Activated T-cell treated with anti-CD3 and anti-CD28 coated beads for 48 hours (primary cell): ENCODE measurements at places on chromosomes 2 and 18.

GRCh38 chr2:81549646-81550045, 1245.1 kb upstream of the LRRTM1 start:
- DNase-seq: no peak

- DNase-seq: no peak
These were observed 249.0 kb downstream of the ZNF804A start for GRCh38 chr2:184847331-184847730.

- DNase-seq: no peak
These were observed 152.3 kb upstream of the TWIST2 start for GRCh38 chr2:238695538-238695937.

GRCh38 chr18:59985289-59985688, 85.5 kb downstream of the PMAIP1 start:
- no peak for DNase-seq

GRCh38 chr2:74321737-74322136, 21.5 kb downstream of the SLC4A5 start:
- DNase-seq: no peak

DNA sequence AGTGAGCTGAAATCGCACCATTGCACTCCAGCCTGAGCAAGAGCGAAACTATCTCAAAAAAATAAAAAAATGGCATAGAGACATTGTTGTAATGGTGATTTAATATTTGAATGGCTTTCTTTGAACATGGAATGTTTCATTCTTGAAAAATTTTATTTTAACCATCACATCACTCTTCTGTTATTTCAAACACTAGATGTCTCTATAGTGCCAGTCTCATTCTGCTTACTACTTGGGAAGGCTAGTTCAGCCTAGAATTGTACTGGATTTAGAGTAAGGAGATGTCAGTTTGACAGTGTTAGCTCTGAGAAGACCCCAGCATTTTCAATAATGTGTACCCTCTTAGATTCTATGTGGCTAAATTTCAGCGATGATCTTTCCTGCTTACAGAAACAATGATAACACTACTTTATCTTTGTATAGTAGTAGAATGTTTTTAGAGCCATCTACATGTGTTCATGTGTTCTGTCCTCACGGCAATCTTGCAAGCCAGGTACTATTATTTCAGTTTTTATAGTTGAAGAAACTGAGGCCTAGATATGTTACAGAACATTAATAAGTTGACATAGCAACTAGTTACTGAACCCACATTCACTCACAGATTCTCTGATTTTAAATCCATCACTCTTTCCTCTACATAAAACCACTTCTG, 142.9 kb upstream of the ZSWIM2 start:
- DNase-seq: no peak

DNA sequence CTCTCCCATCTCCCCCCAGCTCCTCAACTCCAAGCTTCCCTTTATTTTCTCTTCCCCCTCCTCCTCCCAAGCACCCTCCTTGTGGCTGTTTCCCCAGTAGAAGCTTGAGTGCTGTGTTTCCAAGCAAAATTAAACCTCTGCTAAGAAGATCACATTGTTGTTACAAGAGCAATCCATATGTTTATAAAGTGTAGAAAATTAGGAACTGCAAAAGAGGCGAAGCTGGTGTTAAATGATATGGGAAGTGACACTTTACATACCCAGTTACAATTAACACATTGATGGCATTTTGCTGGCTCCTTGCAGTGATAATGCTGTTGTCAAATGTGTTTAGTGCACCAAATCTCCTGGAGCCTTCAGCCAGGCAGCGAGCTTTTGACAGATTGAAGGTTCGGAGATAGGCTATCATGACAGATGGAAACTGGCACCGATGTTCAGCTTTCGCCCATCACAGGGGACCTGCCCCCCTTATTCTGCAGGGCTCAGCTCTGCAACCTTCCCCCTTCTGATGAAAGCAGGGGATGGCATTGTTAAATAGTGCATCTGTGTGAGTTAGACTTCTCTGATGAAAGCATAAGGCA, 259.8 kb upstream of the ATP5MC3 start:
- DNase-seq: no peak

- no peak for DNase-seq
These were observed 153.8 kb upstream of the TACR1 start for GRCh38 chr2:75353131-75353530.

DNA sequence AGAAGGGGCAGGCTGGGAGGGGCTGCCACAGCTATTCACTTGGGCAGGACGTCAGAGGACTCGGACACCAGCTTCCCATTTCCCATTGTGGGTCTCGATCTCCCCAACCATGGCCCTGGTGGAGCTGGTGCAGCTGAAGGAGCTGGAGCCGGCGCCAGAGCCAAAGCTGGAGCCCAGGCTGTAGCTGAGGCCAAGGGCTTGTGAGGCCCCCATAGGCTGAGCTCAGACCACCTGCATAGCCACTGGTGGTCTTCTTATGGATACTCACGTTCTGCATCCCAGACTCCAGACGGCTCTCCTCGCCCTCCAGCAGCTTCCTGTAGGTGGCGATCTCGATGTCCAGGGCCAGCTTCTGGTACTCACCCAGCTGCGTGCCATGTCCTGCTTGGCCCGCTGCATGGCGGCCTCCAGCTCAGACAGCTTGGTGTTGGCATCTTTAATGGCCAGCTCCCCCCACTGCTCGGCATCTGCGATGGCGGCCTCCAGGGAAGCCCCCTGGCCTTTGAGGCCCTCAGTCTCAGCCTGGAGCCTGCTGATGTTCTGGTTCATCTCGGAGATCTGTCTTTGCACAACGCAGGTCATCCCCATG, 6.0 kb upstream of the CDK5R2 start:
- no peak for DNase-seq

GRCh38 chr18:13366962-13367892, 148.7 kb downstream of the LDLRAD4 start:
- no peak for DNase-seq

- no peak for DNase-seq
These were observed 220.4 kb downstream of the ZNF516 start for GRCh38 chr18:76274468-76275289.

DNA sequence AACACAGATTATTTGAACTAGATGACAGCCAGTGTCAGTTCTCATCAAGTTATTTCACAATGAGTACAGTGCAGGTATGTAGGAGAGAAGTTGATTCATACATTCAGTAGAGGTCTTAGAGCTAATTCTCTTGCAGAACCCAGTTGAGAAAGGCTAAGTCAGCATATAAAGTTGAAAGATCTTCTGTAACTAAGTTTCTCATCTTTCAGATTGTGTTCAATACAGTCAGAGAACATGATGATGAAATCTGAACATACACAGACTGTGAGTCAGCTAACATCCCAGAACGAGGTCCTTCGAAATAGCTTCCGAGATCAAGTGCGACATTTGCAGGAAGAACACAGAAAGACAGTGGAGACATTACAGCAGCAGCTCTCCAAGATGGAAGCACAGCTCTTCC, 41.9 kb upstream of the LIMS1 start:
- no peak for DNase-seq

- no peak for DNase-seq
These were observed 680.8 kb downstream of the NYAP2 start for GRCh38 chr2:226080334-226080733.

DNA sequence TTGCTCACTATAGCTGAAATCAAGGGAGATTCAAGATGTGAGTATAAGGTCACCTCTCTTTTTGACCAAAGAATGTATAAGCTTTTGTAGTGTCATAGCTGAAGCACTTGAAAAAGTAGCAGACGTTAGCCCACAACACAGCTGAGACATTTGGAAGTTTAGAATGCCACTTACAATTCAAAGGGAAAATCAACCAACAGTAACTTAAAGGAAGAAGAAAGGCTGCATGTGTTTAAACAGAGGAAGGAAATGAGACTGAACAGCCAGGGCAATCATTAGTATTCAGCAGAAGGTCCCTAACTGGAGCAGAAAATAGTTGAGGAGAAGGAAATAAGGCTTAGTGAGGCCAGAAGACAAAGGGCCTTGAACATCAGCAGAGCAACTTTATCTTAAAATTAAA, 23.5 kb upstream of the SCG2 start:
- DNase-seq: no peak

- no peak for DNase-seq
These were observed 145.5 kb downstream of the CYP26B1 start for GRCh38 chr2:72001937-72002690.

DNA sequence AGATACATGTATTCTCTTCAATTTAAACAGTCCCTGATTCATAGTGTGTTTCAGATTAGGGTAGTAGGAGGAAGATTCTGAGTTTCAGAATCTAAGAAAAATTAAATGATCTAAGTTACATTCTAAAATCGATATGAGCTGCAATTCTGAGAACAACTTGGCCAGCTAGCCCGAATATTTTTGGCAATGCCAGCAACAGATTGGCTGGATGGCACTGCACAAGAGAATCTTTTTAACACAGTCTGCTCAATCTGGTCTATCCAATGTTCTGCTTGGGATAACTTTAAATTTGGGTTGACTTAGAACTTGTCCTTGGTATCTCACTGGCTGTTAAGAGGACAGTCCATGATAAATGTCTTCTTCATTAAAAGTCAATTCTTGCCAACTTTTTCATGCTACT, 853.9 kb downstream of the NRXN1 start:
- no peak for DNase-seq

DNA sequence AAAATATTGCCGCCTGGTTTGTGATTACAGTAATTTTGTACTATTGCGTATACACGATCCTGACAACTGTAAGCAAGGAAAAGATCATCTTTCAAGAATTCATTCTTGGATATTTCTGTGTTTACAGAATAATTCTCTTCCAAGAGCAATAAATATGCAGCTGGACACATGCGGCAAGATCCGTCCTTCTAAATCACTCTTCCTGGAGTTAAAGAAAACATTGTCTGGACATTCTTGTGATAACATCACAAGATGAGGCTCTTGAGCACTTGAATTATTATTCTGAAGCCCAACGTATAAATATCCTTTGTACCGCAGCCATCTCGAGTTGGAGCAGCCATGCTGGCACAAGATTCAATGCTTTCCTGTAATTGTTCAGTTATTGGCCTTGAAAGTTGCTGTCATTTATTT, 9.9 kb downstream of the FHL2 start:
- no peak for DNase-seq

DNA sequence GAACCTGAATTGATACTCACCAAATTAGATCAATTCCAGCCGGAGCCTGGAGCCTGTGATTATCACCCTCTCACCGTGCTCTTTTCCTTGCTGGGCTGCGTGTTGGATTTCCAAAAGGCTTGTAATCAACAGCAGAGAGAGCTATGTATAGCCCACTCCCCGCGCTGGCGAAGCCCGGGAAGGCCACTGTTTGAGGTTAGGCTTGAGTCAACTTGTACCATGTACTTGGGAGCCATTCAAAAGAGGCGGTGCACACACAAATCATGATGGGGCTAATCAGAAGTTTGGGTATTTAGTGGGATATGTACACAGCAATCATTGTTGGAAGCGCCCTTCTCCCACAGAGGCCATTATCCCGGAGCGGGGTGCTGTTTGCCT, 151.6 kb downstream of the GLI2 start:
- DNase-seq: no peak

DNA sequence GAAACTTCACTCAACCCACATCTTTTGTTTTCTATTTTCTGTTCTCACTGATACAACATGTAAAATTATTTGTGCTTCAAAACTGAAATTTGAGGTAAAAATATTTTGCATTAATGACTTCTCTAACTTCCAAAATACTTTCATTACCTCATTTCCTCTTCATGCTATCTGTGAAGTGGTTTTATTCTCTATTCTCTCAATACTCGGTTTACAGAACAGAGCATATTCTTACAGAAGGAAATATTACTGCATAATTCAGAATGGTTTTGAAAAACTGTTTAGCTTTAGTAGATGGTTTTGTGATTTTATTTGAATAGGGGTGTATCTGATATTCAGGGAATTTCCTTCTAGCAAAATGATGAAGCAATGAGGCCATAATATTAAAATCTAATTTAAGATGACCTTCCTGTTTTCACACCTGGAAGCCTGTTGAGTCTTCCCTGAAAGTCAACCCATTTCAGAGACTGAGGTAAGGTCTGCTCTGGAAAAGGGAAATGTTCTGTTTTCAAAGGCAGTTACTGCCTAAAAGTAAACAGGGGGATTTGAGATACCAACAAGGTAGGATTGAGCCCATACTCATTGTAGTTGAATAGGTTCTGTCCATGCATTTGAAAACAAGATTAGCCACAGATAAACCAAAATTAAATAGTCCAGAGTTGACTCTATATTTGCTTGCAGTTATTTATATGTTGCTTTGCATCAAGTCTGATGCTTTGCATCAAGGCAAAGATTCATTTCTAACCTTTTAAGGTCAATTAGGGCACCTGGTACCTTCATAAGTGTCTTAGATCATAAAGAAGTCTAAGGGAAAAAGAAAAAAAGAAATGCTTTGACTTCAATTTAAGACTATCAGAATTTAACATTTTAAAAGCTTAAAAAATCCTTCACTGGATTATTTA, 50.8 kb upstream of the PEX13 start:
- no peak for DNase-seq

DNA sequence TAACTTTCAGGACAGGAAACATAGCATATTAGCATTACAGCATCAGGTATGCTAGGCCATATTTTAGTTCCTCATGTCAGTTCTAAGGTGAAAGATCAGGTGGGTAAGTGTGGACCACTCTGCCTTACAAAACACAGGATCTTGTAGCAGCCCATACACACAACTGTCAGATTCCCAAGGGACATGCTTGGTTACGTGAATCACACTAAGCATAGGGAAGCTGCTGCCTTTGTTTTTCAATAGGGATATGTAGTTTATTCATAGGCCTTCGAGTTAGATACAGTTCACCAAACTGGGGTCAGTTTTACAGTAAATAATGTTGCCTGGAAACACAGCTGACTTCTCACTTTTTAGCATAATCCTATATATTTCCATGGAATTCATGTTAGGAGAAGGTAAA, 116.1 kb upstream of the OTX1 start:
- DNase-seq: no peak

DNA sequence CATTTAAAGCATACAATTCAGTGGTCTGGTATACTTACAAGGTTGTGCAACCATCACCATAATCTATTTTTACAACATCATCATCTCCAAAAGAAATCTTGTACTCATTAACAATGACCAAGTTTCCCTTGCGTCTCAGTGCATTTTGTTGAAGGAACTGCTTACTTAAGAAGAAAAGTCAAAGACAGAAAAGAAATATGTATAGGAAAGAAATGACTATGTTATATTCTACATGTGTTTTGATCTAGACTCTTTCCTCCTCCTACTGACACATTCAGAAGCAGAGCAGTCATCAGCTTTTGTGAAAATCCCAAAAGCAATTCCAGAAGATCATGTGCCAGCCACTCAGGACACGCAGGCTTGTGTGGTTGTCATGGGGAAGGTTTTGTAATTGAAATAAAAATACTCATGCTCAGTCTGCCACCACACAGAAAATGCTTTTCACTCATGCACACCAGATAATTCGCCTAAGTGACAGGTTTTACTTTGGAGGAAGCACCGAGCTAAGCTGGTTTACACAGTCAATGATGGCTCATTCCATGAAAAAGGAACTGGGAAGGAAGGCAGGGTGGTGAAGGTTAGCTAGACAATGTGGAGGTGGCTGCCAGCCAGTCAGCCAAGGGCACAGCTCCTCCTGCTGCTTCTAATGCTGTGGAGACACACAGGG, 158.5 kb upstream of the REV1 start:
- no peak for DNase-seq

- DNase-seq: no peak
These were observed 71.7 kb downstream of the CIB4 start for GRCh38 chr2:26569216-26570082.

GRCh38 chr2:121635371-121635770, 13.9 kb downstream of the CLASP1 start:
- DNase-seq: no peak

GRCh38 chr2:78967294-78967693, 58.2 kb upstream of the REG3G start:
- no peak for DNase-seq
